A673 (cell line): ENCODE measurements at places on chromosomes 16 and 17.

DNA sequence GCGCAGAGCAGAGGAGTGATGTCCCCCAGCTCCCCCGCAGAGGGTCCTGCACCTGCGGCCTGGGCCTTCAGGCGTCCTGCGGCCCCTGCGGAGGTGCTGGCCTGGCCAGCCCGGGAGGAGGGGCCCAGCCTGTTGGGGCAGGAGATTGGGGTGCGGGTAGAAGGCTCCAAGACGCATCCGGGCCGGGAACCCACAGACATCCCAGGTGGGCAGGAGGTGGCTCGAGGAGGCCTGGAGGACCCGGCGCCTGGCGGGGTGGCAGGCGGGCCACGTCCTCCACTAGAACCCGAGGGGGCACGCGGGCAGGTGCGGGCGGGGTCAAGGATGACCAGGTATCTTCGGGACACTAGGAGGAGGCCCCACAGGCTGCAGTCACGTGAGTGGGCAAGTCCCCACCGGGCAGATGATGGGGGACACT, 647 bp upstream of the SECTM1 start:
- no peak for DNase-seq

DNA sequence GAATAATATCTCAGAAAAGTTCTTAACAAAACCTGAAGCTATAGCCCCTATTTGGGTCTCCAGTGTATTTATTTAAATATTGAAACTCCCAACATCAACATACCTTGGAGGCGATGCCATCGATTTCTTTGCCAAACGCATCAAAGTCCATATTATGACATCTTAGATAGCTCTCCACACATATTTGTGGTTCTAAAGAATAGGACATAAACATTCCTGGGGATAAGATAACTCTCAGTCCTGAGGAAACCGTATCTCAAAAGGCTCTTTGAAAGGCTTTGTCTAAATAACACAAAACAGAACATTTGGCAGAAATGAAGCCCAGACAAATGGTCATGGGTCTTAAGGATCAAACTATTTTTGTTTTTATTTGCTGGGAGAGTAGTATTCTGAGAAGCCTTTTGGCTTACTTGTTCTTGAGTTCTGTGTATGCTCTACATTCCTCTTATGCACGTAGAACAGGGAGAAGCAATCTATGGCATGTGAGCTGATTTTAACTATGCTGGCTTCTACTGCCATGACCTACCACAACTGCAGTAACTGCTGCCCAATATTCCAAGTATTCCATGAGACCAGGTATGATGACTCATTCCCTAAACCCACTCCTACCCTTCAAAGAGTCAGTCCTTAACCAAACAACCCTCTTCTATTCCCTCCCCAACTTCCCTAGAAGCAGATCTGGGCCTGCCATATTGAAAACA, 279.0 kb upstream of the ZFHX3 start:
- no peak for DNase-seq

- DNase-seq, result no peak
Observed at GRCh38 chr17:47297661-47298400, 25.9 kb upstream of the EFCAB13 start.

DNA sequence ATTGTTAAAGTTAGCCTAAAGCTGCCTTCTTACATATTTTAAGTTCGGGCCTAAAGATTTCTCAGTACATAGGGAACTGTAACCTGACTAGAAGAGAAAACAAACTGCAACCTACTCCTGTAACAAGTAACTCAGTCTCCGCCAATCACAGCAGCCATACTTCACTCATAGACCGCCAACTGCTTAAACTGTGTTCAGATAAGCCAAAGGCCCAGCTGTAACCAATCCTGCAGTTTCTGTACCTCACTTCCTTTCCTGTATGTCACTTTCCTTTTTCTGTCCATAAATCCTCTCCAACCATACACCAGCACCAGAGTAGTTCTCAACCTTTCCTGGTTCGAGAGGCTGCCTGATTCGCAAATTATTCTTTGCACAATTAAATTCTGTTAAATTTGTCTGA, 41.5 kb downstream of the GLG1 start:
- DNase-seq, result peak; percentile 47

DNA sequence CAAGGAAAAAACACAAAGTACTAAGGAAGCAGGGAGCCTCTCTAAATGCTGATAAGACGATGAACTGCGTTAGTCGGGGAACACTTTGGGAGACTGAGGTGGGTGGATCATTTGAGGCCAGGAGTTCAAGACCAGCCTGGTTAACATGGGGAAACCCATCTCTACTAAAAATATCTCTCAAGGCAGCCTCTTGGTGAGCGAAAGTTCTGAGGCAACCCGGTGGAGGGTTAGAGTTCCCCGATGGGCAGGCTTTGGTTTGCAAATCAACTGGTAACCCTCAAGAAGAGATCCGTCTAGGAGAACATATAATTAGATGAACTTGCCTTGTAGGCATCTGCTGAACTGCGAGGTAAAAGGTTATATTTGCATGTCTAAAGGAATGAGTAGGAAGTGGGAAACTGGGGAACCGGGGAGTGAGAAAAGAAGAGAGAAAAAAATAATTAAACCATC, 44.6 kb downstream of the WSB1 start:
- DNase-seq, result no peak

GRCh38 chr16:61797961-61798507, 238.2 kb downstream of the CDH8 start:
- DNase-seq, result no peak

DNA sequence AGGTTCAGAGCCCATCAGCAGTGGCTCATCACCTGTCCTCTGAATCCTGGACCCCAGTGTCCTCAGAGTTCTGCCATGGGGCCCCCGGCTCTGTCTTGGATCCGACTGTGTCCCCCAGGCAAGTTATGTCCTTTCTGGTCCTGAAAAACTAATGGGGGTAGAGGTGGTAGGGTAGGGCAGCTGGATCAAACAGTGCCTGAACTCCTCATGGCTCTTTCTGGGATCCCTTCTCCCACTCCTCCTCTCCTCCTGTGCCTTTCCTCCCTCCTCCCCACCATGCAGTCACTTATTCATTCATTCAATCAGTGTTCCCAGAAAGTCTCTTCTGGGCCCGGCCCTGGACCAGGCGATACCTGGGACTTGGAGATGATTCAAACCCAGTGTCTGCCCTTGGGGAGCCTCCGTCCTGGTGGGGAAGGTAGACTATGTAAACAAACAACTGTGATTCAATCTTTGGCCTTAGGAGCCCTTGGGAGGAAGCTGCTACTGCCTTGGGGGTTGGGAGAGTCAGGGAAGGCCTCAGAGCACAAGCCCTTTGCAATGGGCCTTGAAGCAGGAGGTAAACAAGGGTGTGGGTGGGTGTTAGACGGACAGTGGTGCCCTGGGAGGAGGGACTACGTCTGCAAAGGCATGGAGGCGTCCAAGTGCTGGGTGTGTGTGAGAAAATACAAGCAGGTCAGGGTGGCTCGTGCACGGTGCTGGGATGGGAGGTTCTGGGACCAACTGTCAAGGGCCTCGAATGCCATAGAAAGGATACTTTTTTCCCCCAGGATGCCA, 6.4 kb upstream of the FAM83G start:
- DNase-seq, result no peak

- DNase-seq, result no peak
Observed at GRCh38 chr16:52568983-52569690, 22.2 kb upstream of the TOX3 start.

DNA sequence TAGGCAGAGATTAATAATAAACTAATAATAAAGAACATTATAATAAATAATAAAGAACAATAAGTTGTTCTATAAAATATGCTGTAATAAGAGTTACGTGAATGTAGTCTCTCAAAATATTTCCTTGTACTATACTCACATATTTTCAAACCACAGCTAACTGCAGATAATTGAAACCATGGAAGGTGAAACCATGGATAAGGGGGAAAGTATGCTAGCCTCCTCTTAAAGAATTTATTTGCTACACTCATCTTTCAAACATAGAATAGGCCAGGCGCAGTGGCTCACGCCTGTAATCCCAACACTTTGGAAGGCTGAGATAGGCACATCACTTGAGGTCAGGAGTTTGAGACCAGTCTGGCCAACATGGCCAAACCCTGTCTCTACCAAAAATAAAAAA, 18.5 kb downstream of the CYTH1 start:
- DNase-seq, result no peak

DNA sequence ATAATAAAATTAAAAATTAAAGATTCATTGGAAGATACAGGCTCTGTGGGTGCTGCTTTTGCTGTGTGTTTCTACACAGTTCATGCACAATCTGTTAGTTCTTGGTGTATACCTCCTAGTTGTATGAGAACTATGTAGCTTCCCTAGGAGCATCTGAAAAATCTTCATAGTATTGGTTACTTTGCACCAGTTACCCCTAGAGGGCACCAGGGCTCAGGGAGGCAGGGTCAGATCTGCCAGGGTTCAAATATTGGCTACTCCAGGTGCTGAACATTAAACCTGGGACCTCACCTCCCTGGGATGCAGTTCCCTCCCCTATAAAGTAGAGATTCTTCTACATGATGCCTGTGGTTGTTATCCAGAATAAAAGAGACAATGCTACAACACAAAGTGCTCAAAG, 583.0 kb upstream of the CDH11 start:
- peak; percentile 15 for DNase-seq

GRCh38 chr17:29929006-29929532, 959 bp downstream of the SSH2 start:
- DNase-seq, result peak; percentile 83

GRCh38 chr16:79980650-79981521, 380.3 kb upstream of the MAF start:
- no peak for DNase-seq
